Activated T-cell treated with anti-CD3 and anti-CD28 coated beads for 4 hours (primary cell): ENCODE measurements at places on chromosomes 1 and 21.

GRCh38 chr1:223041481-223041880 is 101.6 kb downstream of the TLR5 start:
- DNase-seq: no peak

GRCh38 chr1:245704765-245705164 is 550.0 kb downstream of the KIF26B start:
- DNase-seq: no peak

DNA sequence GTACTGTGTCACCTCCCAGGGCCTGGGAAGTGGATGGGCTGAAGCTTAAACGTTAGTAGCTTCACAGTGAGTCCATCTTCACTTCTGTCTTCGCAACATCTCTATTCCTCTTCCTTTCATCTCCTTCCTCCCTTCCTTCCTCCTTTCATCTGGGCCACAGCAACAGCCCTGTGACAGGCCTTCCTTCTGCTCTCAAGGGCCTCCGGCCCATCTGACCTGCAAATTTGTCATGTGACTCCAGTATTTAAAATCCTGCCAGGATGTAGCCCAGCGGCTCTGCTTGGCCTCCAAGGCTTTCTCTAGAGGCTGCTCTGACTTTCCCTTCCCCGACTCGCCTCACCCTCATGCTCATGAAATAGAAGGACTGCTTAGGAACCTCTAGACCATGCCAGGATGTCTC is 10.9 kb upstream of the BATF3 start:
- no peak for DNase-seq

- no peak for DNase-seq
Observed at GRCh38 chr1:15410884-15411245, 1.2 kb downstream of the EFHD2 start.

DNA sequence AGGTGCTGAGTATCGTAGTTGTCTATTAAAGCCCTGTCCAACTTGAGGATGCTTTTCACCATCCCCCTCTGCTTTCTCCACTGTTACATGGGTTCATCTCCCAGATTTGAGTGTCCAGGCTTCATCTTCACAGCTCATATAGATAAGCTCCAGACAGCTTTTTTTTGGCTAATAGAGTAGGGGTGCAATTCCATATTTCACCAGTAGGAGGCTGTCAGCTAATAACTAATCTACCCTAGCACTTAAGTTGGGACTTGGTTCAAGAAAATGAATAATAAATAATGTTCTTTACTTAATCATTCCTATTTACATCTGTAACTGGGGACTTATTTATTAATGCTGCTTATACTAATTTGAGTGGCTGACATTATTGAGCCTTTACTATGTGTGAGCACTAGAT is 124.5 kb downstream of the IGSF21 start:
- DNase-seq: no peak
